Neural crest cell (in vitro differentiated cells): ENCODE measurements at places on chromosomes 1 and 21.

GRCh38 chr1:221912230-221912629 is 170.3 kb upstream of the DUSP10 start:
- no peak for DNase-seq

DNA sequence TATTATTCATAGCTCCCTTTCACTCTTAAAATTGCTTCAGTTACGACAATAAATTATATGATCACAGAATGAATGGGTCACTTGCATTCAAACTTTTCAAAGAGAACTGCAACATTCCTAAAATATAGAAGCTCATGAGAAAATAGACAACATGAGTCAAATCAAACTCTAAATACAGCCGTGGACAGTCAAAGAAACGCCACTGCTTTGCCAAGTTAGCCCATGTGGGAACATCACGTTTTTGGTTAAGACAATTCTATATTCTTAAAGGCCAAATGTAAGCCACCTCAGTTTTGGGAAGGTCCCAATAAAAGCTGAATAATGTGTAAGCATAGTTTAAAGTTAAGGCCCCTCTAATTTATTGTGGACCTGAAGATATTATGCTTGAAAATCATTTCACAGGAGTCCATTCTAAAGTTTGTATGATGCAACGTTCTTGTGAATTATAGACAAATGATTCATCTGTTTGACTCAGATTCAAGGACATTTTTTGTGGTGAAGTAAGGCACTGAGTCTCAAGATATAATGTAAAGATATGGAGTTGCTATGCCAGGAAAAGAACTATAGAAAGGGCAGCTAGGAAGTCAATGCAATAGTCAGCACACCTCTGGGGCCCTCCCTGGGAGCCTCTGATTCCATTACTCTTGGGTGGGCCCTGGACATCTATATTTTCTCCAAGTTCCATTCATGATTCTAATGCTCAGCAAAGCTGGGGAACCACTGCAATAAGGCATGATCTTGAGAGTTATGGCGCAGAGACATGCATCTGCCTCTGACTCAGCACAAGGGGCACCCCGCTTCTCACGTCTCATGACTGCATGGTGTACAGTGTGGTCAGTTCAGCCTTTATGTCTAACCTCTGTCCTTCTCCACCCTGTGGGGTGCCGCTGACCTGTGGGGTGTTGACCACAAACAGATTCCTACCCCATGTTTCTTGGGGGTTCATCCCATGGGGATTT is 33.9 kb downstream of the ETS2 start:
- DNase-seq: no peak

DNA sequence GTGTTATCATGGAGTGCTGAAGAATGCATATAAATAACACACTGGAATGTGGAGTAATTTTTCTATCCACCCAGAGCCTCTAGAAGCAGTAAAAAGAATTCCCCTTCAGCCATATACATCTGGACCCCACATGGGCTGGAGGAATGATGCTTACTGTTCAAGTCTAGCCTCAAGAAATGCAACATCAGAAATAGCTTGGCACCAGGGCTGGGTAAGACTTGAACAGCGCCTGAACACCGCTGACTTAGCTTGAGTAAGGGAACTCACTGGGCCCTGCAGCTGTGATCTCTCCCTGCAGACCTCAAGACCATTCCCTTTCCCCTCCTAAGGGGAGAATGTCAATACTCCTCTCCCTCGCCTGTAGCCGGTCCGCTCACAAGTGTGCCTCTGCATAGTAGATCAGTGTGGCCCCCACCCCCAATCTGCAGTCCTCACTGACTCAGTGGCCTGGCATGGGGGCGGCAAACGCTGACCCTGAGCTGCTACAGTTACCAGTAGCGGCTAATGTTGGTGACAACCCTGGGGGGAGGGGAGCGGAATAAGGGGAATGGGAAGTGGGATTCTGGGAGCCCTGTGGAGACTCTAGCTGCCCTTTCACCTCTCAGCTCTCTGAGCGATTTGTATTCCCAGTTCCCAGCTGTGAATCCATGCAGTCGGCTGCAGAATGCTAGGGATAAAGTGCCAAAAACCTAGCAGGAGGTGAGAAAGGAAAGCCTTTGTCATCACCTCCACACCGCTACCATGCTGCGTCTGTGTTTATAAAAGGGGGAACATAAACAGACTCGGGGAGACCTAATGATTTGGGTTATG is 483.9 kb downstream of the DISC1 start:
- peak; percentile 3 for DNase-seq

DNA sequence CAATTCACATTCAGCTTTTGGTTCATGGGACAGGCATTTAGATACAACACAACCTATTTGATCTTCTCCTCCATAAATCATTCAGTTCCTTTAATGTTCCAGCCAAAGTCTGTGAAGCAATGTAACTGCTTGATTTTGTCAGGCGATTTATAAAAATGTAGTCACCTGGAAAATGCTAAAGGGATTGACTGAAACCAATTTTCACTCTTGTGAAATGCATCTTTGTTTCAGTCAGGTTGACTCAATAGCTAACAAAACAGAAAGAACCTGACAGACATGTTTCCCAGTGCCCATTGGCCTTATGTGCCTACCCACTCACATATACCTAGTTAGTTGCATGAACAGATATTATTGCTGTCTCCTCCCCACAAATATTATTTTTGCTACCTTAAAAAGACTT is 335.7 kb downstream of the CHRM3 start:
- DNase-seq: no peak

DNA sequence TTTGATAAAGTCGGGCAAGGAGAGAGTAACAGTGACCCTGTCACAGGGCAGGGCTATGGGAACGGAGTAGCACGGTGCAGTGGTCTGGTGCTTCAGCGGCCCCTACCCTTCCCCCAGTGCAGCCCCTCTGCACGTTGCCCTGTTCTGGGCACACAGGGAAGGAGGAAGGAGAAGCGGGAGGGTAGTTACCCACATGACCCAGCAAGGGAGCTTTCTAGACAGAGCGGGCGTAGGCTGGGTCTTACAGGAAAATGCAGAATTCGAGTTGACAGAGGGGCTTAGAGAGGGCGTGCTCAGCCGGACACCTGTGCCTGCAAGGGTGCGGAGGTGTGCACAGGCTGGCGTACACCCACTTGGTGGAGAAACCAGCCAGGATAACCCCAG is 341.2 kb downstream of the NPHP4 start:
- no peak for DNase-seq

- no peak for DNase-seq
Measured at GRCh38 chr21:36188937-36189336, 32.3 kb downstream of the DOP1B start.

DNA sequence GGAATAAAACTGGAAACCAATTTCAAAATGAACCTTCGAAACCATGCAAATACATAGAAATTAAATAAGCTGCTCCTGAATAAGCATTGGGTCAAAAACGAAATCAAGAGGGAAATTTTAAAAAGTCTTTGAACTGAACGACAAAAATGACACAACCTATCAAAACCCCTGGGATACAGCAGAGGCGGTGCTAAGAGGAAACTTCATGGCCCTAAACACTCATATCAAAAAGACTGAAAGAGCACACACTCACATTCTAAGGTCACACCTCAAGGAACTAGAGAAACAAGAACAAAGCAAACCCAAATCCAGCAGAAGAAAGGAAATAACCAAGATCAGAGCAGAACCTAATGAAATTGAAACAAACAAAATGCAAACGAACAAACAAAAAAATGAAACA is 85.2 kb upstream of the CDC42BPA start:
- no peak for DNase-seq

GRCh38 chr21:29299916-29300806 is 1.4 kb downstream of the BACH1 start:
- DNase-seq: no peak

GRCh38 chr1:228378090-228378872 is 28.4 kb downstream of the TRIM11 start:
- DNase-seq: peak; percentile 69
